ENCODE measurements at places on chromosomes 2 and 18. TPM values are rescaled to one million over a fixed set of nuclear protein-coding genes. Genes with fewer than 3 reads are reported as not detected.
A peak's percentile ranks its signal among the peaks of the same experiment; 100 is the strongest.

DNA sequence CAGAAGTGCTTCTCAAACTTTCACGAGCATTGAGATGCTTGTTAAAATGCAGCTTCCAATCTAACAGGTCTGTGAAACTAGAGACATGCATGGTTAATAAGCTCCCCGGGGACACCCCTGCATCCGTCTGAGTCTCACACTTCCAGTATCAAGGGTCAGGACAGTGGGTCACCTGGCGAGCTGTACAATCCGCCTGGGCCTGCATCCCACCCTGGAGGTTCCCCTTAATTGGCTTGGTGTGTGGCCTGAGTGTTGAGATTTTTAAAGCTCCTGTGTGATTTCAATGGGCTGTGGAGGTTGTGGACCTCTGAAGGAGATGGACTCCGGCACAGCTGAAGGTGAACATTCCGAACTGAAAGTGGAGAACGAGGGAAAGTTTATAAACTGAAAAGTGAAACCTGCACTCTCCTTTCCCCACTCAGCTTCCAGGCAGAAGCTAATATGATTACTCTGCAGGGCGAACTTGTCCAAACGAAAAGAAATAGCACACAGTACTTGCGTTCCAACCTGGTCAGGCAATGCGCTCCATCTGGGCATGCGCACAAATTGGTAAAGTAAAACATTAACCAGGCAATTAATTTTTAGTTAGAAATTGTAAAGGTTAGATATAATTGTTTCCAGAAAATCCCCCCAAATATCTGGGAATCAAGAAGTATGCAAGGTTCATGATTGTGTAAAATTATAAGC lies 191.7 kb upstream of the ALKAL2 start:
- no peak for ATAC-seq

DNA sequence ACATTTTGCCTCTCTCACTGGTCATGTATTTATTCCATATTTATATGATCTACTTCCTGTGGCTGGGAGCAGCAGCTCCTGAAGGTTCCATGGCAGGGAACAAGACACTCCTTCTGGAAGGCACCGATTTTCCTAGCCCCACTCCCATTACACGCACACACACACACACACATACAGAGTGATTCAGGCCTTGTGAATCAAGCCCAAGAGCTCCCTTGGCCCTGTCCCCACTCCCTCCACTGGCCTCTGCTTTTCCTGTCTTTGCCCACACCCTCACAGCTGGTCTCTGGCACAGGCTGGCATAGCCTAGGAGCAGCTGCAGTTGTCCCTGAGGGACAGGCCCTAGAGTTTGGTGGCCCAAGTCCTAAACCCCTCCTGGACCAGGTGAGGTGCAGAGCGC lies 201.7 kb downstream of the NAPG start:
- no peak for ATAC-seq

LIMS4 gene
- total RNA-seq = 2.9 TPM

DNA sequence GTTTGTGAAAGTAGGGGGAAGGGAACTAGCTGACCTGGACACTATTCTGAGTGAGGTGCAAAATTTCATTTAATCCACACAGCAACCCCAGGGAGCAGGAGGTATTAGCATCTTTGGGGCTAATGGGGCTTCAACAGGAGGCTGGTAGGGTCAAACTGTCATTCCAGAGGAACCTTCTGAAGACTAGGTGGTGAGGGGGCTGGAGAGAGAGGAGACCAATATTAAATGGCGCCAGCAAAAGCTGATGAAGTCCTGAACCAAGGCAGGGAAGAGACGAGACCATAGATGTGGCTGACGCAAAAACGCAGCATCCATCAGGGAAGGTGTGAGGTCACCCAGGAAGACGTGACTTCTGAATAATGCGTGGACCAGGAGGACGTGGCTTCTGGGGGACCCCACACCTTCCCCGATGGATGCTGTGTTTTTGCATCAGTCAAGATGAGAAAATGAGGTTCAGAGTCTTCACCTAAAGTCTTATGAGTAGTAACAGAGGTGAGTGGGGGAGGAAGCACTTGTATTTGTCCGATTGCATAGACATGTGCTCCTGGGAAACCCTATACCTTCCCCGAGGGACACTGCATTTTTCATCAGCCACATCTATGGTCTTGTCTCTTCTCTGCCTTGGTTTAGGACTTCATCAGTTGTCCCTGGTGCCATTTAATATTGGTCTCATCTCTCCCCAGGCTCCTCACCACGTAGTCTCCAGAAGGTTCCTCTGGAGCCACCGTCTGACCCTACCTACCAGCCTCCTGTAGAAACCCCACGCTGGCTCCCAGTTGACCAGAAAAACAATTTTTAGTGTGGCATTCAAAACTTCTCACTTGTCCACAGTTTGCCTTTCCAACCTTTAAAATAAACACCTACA lies 188.6 kb downstream of the MYCN start:
- ATAC-seq = no peak

- ATAC-seq = peak; percentile 15
Measured at GRCh38 chr2:197284956-197285355, 25.6 kb downstream of the ANKRD44 start.

GRCh38 chr2:40540026-40540425 lies 88.1 kb upstream of the SLC8A1 start:
- ATAC-seq = no peak

DNA sequence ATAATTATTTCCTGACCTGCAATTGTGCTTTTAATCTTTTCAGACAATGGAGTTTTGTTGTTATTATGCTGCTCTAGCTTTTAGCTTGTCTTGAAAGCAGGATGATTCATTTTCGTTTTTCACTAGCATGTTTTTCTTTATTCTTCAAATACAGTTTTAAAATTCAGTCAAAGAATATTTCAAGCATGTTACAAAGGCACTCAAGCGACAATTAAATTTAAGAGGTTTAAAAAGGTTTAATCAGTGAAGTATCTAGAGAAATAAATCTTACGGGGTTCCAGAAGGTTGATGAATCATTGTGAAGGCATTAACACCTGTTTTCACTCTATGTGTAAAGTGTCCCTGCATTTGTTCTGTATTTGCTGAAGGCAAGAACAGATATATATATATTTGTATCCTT lies 390.7 kb upstream of the TMEFF2 start:
- ATAC-seq = no peak

ALK gene
- not detected for total RNA-seq

UGGT1 gene
- total RNA-seq = 36.5 TPM

GRCh38 chr18:31553800-31554199 lies 37.9 kb upstream of the TTR start:
- ATAC-seq = no peak

WDSUB1 gene
- total RNA-seq = 7.8 TPM

- ATAC-seq = no peak
Measured at GRCh38 chr18:69205925-69206324, 194.8 kb upstream of the DOK6 start.

- ATAC-seq = no peak
Measured at GRCh38 chr2:207111757-207112156, 54.0 kb downstream of the KLF7 start.

C2orf81 gene
- total RNA-seq = 2.3 TPM

GRCh38 chr2:39227628-39228412 lies 15.9 kb downstream of the CDKL4 start:
- peak; percentile 80 for ATAC-seq

GRCh38 chr2:64165706-64166105 lies 21.5 kb upstream of the PELI1 start:
- peak; percentile 5 for ATAC-seq

IL18RAP gene
- total RNA-seq = 5.6 TPM

DNA sequence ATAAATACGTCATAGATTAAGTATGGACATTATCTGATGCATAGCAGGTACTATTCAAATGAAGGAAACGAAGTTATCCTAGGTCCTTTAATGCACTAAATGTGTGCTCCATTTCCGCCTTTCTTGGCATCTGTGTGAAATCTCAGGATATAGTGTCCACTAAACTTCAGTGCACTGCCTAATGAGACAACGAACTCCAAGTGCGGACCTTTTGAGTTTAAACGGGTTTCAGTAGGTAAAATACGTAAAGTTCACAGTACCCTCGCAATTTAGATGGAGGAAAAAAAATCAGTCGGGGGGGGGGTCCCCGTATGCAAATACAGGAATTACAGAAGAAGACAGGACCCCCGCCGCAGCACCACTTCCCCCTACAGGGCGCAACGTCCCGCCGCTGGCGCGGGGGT lies 729 bp upstream of the REL start:
- ATAC-seq = peak; percentile 1

- ATAC-seq = no peak
Measured at GRCh38 chr2:158731386-158731785, 63.7 kb upstream of the DAPL1 start.

DNA sequence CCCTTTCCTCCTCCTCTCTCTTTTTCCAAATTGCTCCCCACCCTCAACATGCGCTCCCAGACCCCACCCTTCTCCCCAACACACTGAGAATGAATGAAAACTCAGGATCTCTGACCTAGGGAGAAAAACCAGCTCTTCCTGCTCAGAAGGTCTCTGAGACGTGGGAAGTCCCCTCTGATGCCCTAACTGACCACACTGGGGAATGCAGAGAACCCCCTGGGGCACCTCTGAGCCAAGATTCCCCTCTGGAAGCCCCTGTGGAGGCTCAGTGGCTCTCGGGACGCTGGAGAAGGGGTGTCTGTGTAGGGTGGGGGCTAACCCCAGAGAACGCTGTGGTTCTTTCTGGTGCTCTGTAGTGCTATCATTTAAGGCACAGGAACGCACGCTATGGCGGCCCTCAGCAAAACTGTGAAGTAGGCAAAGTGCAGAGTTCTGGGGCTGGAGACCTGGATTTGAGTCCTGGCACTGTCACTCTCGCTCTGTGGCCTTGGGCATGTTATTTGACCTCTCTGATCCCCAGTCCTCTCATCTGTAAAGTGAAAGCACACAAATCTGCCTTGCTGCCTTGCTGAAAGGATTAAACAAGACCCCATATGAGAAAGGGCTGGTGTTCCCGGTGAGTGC lies 17.1 kb downstream of the ATOH8 start:
- ATAC-seq = no peak

UXS1 gene
- 105 TPM for total RNA-seq

GRCh38 chr2:225779829-225780228 lies 380.3 kb downstream of the NYAP2 start:
- no peak for ATAC-seq

- no peak for ATAC-seq
Measured at GRCh38 chr18:44986933-44987332, 306.2 kb downstream of the SETBP1 start.

- ATAC-seq = no peak
Measured at GRCh38 chr18:78180741-78181140, 798.9 kb upstream of the SALL3 start.

DNA sequence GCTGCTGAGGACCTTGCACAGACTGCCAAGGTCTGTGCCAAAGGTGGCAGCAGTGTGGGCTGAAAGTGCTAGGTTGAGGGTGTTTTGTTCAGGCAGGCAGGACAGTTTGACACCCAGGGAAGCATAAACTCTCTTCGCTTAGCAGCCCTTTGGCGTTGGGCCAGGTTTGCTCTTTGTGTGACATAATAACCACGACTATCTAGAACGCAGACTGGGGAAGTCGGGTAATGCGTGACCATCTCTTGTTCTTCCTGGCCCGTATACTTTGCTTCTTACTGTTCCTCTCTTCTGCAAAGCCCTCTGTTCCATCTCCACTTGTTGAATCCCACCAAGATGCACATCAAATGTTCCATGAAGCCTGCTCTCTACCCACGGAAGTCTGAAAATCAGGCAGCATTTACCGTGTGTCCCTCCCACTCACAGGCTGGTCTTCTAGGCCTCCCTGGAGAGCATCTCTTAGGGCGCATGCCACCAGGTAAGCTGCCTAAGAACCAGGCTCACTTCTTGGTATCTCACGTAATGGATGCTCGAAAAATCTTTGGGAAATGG lies 96.7 kb upstream of the LMAN1 start:
- no peak for ATAC-seq

FLACC1 gene
- 2.1 TPM for total RNA-seq

GRCh38 chr2:232574674-232575403 lies 24.4 kb downstream of the EIF4E2 start:
- ATAC-seq = no peak

AQP12B gene
- total RNA-seq = not detected

DNA sequence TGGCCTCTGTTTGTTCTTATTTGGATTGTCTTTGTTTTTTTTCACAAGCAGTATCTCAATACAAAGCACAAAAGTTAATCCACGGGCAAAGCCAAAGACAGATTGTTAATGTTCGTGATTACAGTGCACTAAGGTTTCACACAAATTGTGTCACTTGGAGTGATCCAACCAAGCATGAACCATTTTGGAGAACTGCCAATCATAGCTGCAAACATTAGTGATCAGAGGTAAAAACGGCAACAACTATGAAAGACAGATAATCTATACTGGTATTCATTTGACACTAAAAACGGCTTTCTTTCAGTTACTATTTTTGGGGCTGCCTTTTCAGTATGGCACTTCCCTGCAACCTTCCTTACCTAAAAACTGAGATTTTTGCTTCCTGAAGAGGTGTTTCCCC lies 213.1 kb upstream of the GULP1 start:
- no peak for ATAC-seq

RPRM gene
- total RNA-seq = not detected

DNA sequence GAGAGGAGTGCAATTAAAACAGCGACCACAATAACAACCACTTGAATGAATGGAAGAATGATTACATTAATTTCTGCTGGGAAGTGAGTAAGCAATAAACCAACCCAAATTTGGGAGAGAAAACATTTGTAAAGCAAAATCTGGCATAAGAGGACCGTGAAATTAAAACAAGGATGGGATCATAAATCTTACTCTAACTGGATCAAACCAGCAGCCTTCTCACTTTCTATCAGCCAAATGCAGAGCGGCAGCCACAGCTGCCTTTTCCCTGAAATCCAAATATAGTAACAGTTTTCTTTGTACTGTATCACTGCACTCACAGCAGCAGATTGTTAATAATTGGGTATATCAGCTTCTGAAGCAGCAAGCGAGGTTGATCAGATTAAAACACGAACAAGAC lies 245.2 kb upstream of the REG3G start:
- ATAC-seq = no peak

NOSTRIN gene
- 0.29 TPM for total RNA-seq

DNA sequence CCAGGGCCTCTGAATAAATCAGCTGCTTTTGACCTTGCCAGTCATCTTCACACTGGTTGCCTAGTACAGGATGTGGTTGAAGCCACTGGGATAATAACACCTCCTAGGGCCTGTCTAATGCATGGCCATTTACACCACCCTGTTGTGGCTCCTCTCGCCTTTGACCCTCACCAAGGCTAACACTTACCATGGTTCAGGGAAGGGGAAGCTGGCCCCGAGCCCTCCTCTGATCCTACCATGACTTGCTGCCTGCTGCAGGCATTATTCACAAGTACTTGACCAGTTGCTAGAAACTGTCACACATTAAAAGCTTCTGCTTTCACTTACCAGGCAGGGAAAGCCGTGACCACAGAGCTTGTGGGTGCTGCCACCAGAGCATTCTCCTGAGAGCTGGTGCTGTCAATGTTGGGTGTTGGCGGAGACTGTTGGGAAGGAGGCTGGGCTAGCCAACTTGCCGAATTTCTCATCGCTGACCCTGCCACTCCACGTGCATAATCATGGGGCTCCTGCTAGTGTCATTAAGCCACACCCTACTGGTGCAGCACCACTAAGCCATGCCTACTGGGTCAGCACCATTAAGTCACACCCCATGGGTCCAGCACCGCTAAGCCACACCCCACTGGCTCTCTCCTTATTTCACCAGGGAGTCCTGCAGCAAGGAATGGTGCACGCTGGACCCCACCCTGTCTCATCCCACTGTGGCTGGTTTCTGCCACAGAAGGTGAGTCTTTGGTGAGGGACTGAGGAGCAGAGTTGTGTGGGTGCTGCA lies 47.0 kb upstream of the TTC39C start:
- peak; percentile 70 for ATAC-seq

All from activated T-helper 17 cell treated with anti-CD3 and anti-CD28 coated beads, Interleukin-2, amount 50 U/mL, for 72 hours (primary cell).